ENCODE measurements at places on chromosomes 4 and X. TPM values are rescaled to one million over a fixed set of nuclear protein-coding genes. Genes with fewer than 3 reads are reported as not detected.

DNA sequence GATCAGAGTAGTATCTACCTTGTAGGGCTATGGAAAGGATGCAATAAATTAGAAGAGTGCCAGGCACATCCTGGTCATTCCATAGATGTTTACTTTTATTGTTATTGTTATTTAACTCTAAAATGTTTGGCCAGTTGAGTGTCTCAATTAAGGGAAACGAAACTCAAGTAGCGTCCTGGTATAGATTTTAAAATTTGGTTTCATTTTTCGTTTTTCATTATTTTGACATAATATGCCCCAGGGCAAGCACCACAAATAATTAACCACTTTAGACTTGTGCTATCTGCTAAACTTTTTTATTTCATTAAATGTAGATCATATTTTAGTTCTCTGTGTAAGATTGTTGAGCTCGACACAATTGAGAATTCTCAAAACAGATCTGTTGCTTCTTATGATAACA lies 179.7 kb upstream of the PRPS2 start:
- no peak for DNase-seq

DNA sequence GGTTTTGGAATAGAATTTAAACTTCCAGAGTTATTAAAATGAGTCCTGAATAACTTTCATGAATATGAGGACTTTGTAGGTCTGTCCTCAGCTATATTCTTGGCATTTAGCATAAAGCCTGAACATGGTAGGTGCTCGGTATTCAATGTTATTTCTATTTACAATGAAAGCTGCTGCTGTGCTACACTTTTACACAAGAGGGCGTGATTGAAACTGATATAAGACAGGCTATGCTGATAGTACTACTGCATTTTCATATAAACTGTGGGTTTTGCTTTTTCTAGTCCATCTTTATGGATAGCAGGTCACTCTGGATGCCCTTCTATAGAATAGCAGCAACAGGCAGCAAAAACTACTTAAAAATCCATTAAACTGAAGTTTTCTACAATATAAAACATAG lies 12.3 kb upstream of the GNPDA2 start:
- no peak for DNase-seq

DNA sequence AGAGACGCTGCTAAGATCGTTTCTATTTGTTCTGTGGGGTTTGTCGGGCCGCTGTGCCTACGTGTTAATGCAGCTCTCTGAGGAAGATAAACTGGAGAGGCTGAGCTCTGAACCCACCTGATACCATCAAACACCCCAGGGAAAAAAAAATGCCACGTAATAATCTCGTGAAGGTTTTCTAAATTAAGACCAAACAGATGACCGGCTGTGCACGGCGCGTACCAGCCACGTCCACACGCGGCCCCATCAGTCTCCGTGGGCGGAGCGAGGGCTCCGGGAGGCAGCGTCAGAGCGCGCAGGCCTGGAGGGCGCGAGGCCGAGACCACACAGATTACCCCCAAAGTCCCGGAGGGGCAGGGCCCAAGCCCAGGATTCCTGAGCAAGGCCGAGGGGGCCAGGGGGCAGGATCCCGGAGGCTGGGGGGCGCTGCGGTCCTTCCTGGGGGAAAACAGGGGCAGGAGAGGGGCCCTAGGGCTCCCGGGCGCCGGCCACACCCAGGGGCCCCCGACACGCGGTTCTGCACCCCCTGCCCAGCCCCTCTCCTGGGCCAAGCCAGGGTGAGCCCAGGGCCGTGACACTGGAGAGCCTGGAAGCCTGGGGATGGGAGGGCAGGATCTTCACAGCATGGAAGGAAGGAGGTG lies 91.9 kb downstream of the FAM53A start:
- no peak for DNase-seq

SUPT20HL2 gene
- not detected for polyA plus RNA-seq

NALF2 gene
- polyA plus RNA-seq, result 0.07 TPM

FGA gene
- not detected for polyA plus RNA-seq

FAM9B gene
- polyA plus RNA-seq, result not detected
